ENCODE measurements at places on chromosomes 1 and 21. TPM values are rescaled to one million over a fixed set of nuclear protein-coding genes. Genes with fewer than 3 reads are reported as not detected.

OXCT2 gene
- 2.1 TPM for total RNA-seq

NIT1 gene
- total RNA-seq = 39.5 TPM

DNA sequence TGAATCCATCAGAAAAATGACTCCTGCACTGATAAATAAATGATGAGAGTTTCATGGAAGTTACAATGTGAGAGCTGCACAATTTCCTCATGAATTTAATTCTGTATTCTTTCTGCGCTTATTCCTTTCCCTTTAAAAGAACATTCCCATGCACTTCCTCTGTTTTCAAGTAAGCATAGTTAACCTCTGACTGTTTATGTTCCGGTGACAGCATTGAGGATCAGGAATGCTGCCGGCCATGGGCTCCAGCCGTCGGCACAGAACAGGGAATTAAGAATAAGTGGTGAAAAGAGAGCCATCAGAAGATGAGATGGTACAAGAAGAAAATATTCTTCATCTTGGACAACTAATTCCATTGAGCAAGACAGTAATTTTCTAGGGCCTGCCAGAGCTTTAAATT is 65.3 kb downstream of the SUSD4 start:
- DNase-seq = no peak

- DNase-seq = no peak
Measured at GRCh38 chr1:66055092-66055491, 262.4 kb downstream of the PDE4B start.

LRRC53 gene
- total RNA-seq = not detected

DNA sequence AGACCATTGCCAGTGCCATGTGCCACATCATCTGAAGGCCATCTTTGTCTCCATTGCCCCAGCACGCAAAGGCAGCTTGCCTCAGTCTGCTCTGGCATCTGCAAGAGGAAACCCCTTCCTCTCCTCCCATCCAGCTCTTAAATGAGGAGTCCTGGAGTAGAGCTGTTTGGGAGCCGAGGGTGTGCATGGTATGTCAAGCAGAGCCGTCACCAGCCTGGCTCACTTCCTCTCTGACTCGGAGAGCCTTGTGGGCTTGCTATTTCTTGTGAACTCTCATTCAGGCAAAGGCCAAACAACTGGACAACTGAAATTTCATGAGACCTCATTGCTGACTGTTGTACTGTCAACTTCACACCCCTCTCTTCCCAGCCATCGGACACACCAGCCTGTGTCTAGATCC is 143.9 kb downstream of the SIPA1L2 start:
- DNase-seq = no peak

FMO5 gene
- total RNA-seq = 0.28 TPM

GRCh38 chr1:225999912-226000337 is 782 bp upstream of the SDE2 start:
- no peak for DNase-seq

HUNK gene
- 4.7 TPM for total RNA-seq

DNA sequence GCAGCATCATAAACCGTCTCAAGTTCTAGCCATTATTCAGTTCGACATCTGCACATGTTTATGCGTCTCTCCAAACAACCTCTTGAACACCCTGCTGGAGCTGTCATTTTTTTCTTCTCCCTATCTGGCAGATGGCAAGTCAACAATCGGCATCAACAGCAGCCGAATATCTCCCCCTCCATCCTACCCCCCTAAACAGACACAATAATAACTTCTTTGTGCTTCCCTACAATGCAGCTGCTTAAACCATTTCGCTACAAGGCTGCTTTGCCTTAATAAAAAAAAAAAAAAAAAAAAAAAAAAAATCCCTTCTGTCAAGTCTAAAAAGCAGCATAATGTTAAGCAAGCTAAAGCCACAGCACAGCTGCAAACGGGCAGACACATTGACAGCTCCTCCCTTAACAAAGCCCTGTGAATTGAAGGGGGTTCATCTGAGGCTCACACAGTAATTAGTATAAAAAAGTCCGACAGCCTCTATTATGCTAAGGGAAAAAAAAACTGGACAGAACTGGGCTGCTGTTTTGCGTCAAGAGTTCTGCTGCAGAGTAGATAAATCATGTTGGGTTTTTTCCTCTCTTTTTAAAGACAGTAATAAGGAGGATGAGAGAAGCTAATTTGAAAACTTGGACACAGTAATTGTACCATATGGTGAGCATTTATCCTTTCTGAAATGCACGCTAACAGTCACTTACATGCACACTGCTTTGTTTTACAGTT is 136.4 kb downstream of the AKT3 start:
- DNase-seq = peak; percentile 67

DNA sequence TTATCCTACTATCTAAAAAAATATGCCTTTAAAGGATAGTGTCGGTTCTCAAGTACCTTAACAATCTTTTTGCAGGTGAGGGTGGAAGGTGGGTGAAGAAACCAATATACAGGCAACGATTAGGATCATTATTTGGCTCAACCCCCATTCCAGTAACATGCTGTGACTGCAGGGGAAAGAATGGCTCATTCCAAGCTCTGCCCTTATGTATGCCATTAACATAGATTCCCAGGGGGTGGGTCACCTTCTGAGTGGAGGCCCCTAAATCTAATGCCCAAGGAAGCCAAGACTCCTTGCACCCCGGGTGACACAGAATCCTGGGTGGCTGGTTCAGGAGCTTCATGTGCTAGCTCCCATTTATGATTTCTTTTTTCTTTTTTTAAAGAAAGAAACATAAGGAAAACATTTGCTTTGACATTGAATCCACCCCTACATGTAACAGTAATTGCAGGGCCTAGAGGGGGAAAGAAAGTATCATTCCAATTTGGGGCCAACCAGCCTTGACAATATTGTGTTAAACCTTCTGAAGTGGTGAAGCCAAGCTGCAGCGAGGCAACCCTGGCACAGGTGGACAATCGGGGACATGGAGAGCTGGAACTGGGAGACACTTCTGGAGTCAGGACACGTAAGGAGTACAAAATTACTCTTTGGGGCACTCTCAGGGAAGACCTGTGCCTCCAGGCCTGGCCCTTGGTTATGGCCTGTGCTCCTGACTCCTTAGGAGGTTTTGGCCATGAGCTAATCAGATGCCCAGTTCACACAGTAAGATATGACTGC is 200.3 kb downstream of the PBX1 start:
- DNase-seq = no peak

DNA sequence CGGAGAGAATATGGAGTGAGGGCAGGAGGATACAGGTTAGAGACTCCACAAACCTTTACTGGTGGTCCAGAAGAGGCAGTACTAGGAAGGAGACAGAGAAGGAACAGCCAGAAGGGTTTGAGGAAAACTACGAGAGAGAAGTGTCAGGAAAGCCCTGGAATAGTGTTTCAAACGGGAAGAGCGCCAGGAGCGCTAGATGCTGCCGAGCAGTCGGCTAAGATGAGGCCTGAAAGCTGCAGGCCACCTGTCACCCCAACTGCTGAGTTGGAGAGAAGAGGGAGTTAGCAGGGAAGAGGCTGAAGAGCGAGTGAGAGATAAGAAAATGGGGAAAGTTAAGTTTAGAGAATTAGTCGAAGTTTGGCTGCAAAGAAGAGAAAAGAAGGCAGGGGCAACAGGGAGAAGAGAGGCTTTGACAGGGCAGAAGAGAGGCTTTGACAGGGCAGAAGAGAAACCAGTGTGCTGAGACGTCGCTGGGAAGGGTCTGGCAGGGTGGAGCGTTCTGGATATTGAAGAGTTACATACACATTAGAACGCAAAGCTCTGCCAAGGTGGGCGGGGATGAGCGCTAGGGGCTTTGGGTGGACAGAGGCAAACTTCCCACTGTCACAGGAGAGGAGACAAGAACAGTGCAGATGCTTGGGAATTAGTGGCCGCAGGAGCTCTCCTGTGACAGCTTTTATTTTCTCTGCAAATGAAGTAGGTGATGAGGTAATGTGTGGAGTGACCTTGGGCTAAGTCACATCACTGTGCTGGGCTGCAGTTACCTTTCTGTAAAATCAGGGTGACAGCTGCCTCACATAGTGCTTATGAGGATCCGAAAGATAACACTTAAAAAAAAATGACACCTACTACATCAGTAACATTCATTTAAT is 31.2 kb downstream of the PCSK9 start:
- no peak for DNase-seq

- no peak for DNase-seq
Measured at GRCh38 chr21:42578761-42579415, 65.2 kb downstream of the SLC37A1 start.

- DNase-seq = no peak
Measured at GRCh38 chr1:60394436-60394835, 320.9 kb upstream of the C1orf87 start.

DNA sequence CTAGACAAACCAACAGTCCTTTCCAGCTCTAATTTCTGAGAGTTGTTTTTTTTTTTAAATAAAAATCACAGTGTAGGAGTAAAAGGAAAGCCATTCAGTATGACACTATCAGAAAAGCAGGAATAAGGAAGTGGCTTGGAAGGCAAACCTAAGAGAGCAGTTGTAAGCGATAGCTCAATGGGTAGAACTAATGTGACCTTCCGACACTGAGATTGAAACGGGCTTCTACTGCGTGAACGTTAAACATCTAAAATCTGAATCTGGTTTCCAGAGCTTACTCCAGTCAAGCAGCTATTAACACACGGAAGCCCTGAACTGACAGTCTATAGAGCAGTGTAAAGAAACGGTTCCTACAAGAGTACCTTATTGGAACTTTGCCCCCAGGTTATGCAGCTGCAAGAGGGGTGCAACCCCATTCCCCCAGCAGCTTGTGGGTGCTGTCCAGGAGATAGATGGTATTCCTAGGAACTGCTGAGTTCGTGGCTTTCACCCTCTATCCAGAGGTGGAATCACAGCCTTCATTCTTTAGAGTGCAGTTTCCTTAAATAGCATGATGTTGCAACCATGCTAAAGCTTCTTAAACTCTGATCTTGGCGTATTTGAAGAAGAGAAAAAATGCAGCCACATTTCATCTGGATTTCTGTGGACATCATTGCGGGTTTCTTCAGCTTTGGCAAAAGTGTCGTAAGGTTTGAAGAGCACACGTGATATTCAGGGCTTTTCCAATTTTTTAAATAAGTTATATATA is 3.3 kb upstream of the IRF2BP2 start:
- no peak for DNase-seq

- DNase-seq = no peak
Measured at GRCh38 chr1:200400556-200400955, 9.3 kb downstream of the ZNF281 start.

GRCh38 chr1:179178950-179179349 is 50.5 kb downstream of the ABL2 start:
- DNase-seq = no peak

DYNLT4 gene
- total RNA-seq = not detected

DNA sequence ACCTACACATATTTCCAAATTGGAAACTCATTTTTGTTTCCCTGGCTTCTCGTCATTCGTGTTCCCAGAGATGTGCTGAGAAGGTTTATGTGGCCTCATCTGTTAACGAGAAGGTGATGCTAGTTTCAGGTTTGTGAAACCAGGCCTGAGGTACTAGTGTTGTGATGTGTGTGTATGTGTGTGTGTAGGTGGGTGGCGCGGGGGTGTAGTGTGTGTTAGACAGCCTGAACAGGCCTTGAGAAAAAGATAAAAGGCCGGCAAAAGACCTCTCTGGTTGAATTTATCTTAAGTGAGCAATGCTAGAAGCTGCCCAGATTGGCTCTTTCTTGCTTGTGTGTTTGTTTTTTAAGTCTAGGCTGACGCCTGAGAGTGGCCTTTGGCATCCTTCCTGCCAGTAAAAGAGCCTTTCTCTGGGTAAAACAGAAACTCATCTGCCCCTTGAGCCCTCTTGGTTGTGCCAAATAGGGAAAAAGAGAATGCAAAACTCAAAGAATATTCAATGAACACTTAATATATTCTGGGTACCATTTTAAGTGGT is 65.8 kb upstream of the HSD17B7 start:
- no peak for DNase-seq

Data from neural progenitor cell (in vitro differentiated cells).